ENCODE measurements at places on chromosomes 7 and 10.

DNA sequence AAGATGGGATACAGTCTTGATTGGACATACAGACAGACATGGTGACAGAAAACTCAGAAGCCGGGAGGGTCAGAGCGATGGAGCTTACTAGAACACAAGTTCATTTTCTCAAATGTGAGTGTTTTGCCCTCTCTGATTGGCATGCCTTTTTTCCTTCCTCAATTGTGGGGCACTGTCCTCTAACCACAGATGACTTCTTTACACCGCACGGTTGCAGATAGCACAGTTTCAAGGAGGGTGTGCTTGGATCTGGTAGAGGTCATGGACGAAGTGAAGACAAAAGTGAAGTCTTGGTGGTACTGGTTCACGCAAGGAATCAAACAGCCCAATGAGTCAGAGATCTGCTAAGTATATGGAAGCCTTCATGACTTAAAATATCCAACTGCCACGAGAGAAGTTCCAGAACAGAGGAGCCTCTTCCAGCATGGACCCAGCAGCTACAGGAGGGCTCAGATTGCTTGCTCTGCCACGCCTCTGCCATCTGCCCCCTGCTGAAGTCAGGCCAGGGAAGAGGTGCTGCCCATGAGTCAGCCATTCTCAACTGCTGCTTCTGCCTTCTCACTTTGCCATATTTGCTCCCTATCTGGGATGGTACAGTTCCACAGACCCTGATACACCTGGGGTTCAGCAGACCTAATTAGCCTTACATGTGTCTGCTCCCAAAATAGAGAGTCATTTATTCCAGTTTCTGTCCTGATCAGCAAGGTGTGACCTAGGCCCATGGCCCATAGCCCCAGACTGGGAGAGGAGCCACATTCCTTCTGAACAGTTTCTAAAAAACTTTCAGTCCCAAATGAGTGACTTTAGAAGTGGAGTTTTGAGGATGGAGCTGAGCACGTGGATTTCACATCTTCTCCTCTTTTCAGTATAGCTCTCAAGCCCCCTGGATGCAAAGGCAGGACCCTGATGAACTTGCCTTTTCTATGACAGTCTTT is 413.8 kb downstream of the KCNMA1 start:
- no peak for DNase-seq

GRCh38 chr7:26636808-26637207 is 227.6 kb downstream of the SKAP2 start:
- no peak for DNase-seq

DNA sequence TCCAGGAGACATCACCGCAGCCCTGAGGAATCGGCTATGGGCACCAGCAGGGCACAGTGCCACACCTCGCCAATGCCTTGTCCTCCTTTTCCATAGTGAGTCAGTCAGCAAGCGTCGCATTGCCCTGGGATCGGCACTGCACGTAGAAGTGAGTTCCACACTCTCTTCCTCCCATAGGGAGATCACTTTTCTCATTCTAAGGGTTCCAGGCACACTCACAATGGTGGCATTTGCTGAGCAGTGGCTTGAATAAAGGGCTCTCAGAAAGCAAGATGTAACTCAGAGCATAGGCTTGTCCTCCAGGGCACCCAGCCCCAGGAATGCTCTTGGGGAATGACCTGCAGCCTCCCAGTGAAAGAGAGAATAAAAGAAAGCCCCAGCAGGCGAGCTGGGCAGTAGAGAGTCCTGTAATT is 1.1 kb upstream of the VIM start:
- no peak for DNase-seq

GRCh38 chr10:92830478-92831389 is 17.6 kb upstream of the EXOC6 start:
- peak; percentile 6 for DNase-seq

DNA sequence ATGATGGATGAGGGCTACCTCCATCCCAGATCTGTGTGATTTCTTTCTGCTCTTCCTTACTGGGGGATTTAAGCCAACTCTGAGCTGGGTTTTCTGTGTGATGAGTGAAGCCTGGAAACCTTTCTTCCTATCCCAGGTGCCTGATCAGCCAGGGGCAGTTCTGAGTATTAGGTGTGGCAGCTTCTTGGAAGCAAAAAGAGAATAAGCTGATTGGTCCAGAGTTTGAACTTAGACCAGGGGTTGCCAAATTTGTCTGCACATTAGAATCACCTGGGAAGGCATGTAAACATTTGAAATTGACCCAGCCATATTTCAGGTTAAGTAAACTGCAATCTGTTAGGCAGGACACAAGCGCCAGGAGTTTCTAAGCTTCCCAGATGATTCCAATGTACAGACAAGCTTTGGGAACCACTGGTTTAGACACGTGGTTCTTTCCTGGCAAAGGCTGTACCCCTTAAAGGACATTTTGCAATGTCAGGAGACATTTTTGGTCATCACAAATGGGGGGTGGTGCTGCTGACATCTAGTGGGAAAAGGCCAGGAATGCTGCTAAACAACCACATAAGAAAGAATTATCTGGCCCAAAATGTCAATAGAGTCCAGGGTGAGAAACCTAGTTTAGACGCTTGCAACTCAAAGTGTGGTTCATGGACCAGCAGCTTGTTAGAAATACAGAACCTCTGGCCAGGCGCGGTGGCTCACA is 160.5 kb upstream of the GHITM start:
- DNase-seq, result no peak

GRCh38 chr10:132613566-132614348 is 76.2 kb downstream of the INPP5A start:
- no peak for DNase-seq

DNA sequence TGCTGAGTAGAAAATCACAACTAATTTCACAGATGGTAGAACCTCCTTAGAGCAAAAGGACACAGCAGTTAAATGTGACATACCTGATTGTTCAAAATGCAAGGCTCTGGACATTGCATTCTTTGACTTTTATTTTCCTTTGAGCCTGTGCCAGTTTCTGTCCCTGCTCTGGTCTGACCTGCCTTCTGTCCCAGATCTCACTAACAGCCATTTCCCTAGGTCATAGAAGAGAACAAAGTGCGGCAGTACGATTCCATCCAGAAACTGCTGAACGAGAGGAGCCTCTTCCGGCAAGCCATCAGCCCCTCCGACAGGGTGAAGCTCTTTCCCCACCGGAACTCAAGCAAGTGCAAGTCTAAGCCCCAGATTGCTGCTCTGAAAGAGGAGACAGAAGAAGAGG is 186.9 kb downstream of the CFTR start:
- DNase-seq, result no peak

GRCh38 chr10:94013331-94013760 is 19.6 kb downstream of the PLCE1 start:
- no peak for DNase-seq

- DNase-seq, result no peak
Measured at GRCh38 chr10:88418871-88419270, 164.2 kb downstream of the RNLS start.

DNA sequence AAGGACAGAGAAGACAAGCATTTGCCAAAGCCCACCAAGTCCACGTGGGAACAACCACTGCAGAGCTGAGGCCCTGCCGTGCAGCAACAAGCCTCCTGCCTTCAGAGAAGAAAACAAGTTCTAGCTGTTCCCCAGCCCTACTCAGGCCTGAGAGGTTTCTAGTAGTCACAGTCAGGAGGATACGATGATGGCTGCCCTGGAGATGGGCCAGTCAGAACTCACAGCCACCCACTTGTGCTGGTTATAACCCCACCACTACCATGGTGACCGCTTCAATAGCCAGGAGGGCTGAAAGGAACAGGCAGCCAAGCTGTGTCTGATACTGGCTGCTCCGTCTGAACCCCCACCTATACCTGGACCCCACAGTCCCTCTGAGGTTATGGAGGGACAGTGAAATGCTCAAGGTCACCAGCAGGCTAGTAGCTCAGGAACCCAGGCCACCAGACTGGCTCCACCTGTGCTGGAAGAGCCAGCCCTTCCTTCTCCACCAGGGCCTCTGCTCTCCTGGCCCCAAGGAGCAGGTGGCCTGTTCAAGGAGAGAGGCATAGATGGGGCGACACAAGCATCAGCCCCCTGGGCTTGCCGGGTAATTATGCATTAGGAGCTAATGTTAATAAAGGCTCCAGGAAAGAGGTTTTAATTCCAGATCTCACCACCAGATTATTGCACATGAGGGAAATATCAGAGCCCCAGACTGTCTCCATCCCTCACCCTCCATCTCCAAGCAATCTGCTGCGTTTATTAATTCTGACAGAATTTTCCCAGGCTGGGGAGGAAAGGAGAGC is 125.8 kb upstream of the PCBD1 start:
- DNase-seq, result no peak

GRCh38 chr7:104152468-104152867 is 55.3 kb downstream of the ORC5 start:
- no peak for DNase-seq

GRCh38 chr7:22855049-22855392 is 32.4 kb upstream of the TOMM7 start:
- no peak for DNase-seq

GRCh38 chr10:116208956-116209567 is 63.9 kb downstream of the GFRA1 start:
- no peak for DNase-seq

DNA sequence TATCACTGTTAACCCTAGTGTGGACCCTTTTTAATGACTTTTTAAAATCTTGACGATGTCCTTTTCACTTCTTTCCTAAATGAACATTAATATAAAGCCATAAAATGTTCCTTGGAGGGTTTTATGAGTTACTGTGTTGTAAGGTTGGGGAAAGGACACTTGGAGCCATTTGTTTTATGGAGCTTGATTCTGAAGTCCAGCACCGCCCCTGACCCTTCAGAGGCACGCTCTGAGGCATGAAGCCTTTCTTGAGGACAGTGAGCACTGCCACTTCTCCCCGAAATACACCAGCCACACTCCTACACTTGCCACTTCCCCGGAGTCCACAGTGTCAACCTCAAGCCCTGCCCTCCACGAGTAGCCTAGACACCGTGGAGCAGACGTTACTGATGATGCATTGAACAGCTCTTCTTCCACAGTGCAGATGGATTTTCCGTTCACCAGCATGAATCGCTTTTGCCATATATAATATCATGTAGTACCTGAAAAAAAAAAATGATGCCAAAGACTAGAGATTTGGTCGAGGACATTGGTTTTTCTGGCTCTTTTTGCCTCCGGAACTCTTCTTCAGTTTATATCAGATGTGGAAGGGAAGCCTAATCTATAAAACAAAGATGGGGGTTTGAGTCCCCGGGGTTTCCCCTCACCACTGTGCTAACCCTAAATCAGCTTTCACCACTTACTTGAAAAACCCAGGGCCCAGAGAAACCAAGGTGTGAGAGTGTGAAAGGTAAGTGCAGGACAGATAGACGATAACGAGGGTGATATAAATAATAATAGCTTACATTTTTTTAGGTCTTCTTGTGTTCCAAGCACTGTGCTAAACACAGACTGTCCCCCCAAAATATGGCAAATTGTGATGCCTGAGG is 652.6 kb upstream of the GALNT17 start:
- DNase-seq, result no peak

- no peak for DNase-seq
Measured at GRCh38 chr7:86788948-86789347, 145.2 kb downstream of the GRM3 start.

- DNase-seq, result no peak
Measured at GRCh38 chr7:132906193-132906835, 175.6 kb downstream of the CHCHD3 start.

DNA sequence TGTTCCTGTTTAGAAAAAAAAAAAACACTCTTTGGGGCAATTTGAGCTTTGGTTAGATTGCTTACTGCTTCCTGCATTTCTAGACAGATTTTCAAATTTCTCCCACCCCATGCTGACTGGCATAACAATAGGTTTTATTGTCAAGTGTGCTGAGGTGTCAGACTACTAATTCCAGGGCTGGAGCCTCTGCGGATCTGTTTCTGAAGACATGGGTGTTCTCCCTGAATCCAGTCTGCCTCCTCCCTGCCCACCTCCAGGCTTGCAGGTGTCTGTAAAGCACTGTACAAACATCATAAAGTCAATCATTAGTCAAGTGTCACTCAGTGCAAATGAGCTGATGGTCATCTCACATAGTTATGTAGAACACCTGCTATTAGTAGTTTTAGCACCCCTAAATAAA is 292.4 kb downstream of the GATA3 start:
- DNase-seq, result no peak

DNA sequence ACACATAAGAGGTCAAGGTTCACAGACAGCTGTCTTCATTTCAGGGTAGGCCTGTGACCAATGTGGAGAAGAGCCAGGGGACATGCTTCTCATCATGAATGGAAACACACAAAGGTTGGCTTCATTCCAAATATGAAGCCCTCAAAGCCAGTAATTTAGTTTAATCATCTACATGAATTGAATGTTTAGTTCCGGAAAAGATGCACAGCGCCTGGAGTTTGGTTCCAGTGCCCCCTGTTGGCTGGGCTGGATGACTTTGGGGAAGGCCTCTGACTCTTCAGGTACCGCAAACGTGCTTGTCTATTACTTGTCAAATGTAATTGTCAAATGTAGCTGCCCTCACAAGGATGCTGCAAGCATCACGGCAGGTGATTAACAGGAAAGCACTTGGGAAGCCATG is 130.7 kb downstream of the ADRA2A start:
- peak; percentile 0 for DNase-seq

DNA sequence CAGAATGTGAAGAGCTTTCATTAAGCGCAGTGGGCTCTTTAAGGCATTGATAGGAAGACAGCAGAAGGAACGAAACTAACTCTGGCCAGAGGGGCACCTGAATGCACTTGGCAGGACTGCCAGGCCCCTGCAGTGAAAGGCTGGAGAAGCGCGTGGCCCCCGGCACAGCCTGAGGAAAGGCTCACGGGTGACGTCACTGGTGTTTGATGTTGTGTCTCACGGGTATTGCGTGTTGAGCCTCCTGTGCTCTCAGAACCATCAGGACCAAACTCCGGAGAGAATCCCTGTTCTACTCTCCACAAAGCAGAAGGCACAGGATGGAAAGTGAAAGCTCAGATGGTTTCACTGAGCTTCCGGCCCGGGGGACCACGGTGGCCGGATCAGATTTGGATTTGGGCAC is 515.8 kb upstream of the FOXK1 start:
- DNase-seq, result no peak

DNA sequence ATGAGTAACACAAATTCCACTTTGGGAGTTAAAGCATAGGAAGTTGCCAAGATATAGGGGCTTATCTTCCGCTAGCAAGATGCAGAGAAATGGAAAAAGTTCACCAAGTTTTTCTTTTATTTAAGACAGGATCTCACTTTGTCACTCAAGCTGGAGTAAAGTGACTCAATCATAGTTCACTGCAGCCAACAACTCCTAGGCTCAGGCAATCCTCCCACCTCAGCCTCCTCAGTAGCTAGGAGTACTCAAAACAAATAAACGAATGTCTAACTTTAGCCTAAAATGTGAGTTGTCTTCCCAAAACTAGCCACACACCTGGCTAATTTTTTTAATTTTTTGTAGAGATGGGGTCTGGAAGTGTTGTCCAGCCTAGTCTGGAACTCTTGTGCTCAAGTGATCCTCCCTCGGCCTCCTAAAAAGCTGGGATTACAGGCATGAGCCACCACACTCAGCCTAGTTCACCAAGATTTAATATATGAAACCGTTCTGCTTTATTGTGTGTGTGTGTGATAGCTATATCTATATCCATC is 9.9 kb downstream of the VIM start:
- DNase-seq, result no peak

GRCh38 chr7:94146408-94146807 is 142.3 kb upstream of the BET1 start:
- DNase-seq, result no peak

GRCh38 chr10:103678178-103678526 is 177.2 kb downstream of the SH3PXD2A start:
- DNase-seq, result peak; percentile 77

GRCh38 chr7:69840248-69840647 is 242.0 kb downstream of the AUTS2 start:
- DNase-seq, result no peak

GRCh38 chr10:60182691-60183090 is 207.0 kb downstream of the ANK3 start:
- DNase-seq, result no peak

All from stimulated activated CD4-positive, alpha-beta T cell treated with anti-CD3 and anti-CD28 coated beads, Interleukin-12 subunit alpha, Interleukin-12 subunit beta, amount 100 ng/mL, for 24 hours (primary cell).